ENCODE measurements at places on chromosomes 11 and 22. TPM values are rescaled to one million over a fixed set of nuclear protein-coding genes. Genes with fewer than 3 reads are reported as not detected.
A peak's percentile ranks its signal among the peaks of the same experiment; 100 is the strongest.

DNA sequence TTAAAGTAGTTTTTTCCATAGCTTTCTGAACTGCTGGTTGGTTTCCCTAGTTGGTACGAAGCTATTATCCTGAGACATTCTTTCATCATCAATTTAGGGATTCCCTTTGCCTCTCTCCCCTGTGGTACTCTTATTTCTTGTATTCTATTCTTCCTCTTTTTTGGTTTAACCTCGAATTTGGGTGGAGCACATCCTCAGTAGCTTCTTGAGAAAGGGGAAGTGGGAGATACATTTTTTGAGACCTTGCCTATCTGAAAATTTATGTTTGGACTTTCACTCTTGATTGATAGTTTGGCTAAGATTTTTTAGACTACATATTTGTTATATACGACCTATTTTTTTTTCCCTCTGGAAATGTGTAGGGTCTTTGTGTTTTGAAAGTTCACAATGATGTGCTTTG, 121.7 kb upstream of the ZBED5 start:
- DNase-seq = no peak

GRCh38 chr22:46381142-46381541, 45.6 kb downstream of the TRMU start:
- no peak for DNase-seq

DNA sequence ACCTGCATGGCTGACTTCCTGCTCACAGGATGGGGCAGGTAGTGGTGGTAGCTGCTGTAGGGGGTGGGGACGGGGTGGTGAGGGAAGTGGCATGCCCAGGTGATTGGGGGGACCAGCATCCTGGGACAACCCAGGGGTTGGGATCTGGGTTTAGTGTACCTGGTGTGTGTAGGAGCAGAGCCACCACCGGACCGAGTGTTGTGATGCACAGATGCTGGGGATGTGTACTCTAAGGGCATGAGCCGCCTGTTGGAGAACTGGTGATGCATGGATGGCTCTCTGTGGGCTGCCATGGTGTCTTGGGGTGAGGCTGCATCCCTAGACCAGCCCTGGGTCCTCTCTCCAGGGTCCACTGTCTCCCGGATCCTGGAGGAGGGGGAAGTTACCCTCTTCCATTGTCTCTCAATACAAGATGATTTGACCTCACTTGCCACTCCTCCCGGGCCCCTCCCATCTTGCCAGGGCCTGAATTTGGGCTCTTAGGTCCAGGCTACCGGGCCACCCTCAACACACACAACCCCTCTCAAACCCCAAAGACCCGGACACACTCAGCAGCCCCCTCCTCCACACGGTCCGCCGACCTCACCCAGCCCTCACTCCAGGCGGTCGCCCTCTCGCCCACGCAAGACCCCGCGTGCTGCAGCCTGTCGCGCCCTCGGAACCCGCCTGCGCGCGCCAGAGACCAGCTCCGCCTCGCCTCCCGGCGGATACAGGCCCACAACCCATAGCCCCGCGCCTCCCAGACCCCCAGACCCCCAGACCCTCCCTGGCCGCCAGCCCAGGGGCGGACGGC, 619 bp downstream of the LRRC75B start:
- peak; percentile 75 for DNase-seq

- no peak for DNase-seq
Measured at GRCh38 chr22:36768616-36769015, 7.3 kb downstream of the IFT27 start.

DNA sequence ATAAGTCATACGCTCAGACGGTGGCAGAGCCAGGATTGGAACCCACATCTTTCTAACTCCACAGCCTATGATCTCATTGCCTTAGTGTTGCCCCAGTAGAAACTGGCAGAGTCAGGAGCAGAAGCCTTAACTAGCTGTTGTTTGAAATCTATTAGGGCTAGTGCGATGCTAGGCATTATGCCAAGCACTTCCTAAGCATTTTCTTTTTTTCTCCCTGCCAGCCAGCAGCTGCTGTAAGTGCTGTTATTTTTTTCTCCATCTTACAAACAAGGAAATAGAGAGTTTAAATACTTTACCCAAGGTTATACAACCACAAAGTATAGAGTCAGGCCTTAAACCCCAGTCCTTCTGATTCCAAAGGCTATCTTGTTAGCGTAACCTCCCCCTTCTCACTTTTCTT, 161.0 kb upstream of the SORL1-AS1 start:
- DNase-seq = no peak

GRCh38 chr11:133762538-133762937, 82.8 kb downstream of the SPATA19 start:
- no peak for DNase-seq

PLAAT2 gene
- total RNA-seq = not detected

MEN1 gene
- 10.3 TPM for total RNA-seq

SLC25A45 gene
- 6.1 TPM for total RNA-seq

Measured in right cardiac atrium (tissue), 5 donors.